ENCODE measurements at places on chromosomes 13 and 19.
A peak's percentile ranks its signal among the peaks of the same experiment; 100 is the strongest.

- DNase-seq = no peak
These were observed 5.0 kb upstream of the KMT2B start for GRCh38 chr19:35712567-35713505.

DNA sequence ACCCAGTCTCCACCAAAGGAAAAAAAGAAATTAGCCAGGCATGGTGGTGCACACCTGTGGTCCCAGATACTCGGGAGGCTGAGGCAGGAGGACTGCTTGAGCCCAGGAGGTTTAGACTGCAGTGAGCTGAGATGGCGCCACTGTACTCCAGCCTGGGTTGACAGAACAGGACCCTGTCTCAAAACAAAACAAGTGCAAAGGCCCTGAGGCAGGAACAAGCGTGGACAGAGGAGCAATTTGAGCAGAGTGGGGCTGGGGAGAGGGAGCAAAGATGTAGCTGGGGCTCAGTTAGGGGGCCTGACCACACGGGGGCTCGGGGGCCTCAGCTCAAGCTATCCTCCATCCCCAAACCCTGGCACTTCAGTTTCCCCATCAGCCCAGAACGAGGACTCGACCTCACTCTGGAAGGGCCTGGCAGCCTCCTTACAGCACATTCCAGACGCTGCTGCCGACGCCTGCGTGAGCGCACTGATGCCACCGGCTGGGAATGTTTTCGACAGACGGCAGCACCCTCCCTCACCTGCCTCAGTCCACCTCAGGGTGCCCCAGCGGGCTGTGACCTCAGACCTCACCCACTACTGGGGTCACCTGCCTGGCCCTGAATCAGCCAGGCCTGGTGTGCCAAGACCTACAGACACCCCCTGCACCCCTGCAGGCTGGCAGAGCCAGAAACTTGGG lies 1.8 kb upstream of the POLRMT start:
- no peak for DNase-seq

GRCh38 chr13:21071924-21072323 lies 10.5 kb upstream of the LATS2 start:
- no peak for DNase-seq

- DNase-seq = no peak
These were observed 42.9 kb upstream of the PCDH9 start for GRCh38 chr13:67273001-67273400.

GRCh38 chr13:102017248-102017647 lies 384.6 kb downstream of the FGF14 start:
- no peak for DNase-seq

GRCh38 chr19:33702606-33703437 lies 81.1 kb downstream of the CHST8 start:
- DNase-seq = no peak

DNA sequence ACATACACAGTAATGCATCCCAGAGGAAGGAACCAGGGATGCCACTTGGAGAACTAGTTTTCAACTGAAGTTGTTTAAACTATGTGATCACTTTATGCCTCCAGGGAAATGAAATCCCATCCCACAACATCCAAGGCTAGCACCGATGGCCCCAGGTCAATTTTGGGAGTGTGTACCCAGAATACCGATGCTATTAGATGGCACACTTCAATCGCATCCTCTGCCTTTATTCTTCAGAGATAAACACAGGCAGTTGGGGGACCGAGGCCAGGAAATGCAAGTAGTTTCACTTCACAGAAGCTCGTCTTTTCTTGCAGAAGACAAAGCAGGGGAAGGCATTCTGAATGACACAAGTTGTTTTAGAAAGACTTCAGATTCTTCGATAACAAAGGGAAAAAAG lies 13.8 kb downstream of the STK24 start:
- DNase-seq = peak; percentile 71

Measured in Jurkat, Clone E6-1 (cell line).